CD4-positive, alpha-beta T cell treated with Interleukin-10 for 1 hour (primary cell): ENCODE measurements at places on chromosomes 1 and 21.

DNA sequence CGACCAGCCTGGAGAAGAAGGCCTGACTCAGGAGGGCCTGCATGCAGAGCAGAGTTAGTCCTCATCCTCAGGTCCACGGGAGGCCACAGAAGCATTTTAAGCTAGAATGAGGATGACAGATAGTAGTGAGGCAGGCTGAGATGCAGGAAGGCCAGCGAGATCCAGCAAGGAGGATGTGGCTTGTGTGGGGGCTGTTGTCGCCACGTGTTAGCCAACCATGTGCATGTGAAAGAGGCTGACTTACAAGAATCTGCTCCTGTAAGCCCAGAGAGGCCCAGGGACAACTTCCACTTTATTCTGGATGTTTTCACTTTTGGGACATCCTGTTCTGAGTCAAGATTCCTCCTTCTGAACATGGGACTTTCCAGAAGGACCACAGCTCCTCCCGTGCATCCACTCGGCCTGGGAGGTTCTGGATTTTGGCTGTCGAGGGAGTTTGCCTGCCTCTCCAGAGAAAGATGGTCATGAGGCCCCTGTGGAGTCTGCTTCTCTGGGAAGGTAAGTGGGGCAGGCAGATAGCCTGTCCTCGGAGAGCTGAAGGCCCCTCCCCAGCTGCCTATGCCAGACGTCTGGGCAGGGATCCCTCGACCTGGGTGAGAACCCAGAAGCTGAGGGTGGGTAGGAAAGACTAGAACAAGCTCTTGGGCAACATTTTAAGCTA is at the start of gene SLAMF8:
Gene SLAMF8, plus strand, starts transcription at position 433 of the 661 bp plus-strand sequence. Its CDS starts 26 bp downstream, at position 459.
- peak; percentile 59 for DNase-seq

- DNase-seq: peak; percentile 11
These were observed 93.9 kb downstream of the ADCY10 start for GRCh38 chr1:167819849-167820683.

DNA sequence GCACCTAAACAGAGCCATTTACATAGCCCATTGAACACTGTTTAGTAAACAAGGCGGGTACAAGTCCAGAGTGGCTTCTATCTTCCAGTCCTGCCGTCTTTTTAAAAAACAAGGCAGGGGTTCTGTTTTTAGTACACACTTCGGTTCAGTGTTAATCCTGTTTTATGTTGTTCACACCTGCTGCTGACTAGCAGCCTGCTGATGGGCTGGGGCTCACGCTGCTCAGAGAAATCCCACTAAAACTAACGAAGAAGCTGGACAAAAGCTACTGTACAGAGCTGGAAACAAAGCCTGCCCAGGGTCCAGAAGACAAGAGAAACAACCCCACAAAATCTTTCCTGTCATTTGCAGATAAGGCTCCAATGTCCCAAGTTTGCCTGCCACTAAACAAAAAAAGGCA is 13.2 kb downstream of the ESRRG start:
- DNase-seq: no peak

DNA sequence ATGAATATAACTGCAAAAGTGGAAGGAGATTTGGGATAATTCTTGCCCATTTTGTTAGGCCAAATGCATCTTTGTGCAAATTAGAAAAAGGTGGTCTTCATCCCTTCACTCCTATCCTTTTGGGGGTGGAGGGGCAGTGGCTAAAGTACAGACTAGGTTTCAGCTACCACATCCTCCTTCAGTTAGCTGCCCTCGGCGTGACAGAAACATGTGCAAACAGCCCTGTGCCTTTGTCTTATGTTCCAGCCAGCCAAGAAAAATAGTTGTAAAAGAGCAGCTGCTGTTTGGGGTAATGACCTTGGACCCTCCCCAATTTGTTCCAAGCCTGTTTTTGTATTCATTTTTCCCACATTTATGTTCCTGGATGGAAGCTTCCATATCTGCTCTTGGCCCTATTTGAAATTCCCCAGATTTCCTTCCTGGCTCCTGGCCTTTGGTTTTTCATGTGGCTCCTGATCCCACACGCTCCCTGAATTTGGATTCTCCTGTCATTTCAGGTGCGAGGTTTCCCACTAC is 8.3 kb upstream of the LGALS8 start:
- DNase-seq: no peak

DNA sequence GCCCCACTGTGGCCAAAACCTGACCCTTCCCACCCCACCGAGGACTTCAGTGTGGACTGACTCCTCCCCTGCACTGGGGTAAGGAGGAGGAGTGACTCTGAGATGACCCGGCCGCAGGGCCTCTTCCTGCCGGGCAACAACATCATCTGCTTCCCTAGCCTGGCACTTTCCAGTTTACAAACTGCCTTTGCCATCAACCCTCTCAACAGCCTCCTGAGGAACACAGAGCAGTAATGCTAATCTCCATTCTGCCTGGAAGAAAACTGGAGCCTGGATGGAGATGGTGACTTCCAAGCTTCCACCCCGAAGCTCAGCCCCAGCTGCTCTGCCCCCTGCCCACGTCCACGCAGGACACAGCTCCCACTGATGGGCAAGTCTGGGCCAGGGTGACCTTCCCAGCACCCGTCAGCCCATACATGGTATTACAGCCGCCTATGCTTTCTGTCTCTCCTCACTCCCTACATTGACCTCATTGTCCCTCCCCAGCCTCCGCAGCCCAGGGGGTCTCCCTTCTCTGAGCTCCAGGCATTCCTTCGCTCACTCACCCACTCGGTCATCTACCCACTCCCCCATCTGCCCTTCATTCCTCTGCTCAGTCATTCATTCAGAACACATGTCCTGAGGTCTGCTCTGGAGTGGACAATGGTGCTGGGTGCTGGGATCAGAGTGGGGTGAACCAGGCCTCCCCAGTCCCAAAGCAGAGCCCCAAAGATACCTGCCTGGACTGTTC is 34.2 kb downstream of the RAP1GAP start:
- no peak for DNase-seq

DNA sequence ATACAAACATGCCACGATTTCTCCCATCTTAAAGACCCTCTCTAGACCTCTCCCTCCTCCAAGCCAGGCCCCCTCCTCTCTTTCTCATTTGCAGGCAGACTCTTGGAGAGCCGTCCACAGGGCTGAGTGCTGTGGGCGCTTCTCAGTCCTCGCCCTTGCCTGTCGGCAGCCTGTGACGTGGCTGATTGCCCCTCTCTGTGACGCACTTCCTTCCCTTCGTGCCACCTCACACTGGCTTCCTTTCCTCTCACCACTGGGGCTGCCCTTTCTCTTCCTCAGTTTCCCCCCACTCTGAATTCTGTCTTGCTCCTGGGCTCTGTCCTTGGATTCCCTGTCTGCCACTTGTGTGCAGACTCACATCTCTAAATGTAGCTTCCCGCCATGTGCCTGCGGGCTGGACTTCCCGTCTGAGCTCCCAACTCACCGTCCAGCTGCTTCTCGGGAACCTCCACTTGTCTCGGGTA is 227.2 kb downstream of the CAMTA1 start:
- DNase-seq: no peak

DNA sequence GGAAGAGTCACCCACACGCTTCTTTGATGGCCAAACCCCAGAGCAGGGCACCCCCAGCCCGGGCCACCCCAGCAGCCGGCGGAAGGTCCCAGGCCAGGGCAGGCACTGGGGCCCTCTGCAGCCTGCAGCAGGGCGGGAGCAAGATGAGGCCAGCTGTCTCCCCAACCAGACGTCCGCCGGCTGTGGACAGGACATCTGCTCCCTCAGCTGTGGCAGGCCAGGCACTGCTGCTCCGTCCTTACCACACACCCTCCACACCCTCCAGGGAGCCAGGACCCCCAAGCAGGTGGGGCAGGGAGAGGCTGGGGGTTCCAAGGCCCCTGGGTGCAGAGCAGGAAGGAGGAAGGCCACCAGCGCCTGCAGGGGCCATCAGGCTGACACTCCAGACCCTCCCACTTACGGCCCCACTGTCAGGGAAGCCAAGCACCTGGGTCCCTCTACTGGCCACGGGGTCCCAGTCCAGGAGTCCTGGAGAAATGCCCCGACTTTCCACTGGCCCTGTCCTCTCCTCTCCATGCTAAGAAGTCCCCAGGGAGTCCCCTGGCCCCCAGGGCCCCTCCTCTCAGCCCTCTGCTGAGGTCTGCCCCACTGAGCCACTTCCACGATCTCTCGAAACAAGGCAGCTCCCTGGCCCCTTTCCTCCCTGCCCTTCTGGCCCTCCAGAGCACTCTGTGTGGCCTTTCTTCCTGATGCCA is 5.6 kb downstream of the WNT9A start:
- no peak for DNase-seq

GRCh38 chr1:225435957-225436392 is 8.1 kb upstream of the LBR start:
- no peak for DNase-seq
